ENCODE measurements at places on chromosomes 2 and 18.

GRCh38 chr2:237591141-237591881 is 777 bp upstream of the RAB17 start:
- peak; percentile 85 for DNase-seq

DNA sequence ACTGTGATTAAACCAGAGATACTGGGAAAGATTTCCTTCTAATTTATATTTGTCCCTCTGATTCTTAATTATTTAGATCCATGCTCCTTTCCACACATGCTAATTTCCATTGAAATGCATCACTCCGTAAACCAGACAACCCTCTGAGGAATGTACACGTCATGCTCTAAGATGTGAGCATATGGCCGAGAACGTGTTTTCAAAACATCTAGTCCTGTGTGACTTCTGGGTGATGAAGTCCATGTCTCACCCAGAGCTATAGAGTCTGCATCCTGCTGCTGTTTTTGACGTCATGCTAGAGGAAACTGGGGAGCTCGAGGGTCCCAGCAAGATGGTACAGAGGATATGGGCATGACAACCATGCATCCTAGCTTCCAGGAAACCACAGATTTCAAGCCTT is 53.6 kb downstream of the CAPN13 start:
- DNase-seq = no peak

DNA sequence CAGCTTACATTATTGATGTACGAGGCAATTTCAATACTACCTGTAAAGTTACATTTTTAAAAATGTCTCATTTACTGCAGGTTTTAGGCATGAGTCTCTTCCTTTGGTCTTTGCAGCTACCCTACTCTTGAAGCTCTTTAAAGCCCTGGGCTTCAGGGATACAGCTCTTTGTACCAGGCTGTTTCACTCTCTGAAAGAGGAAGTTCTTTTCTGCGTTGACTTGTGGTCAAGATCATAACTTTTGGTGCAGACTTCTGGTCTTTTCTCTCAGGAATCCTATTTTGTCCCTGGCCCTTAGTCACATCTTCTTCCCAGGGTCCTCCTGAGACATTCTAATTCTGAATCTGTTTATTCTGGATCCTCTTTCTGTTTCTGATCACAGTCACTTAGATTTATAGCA is 16.6 kb upstream of the HRH4 start:
- no peak for DNase-seq

- DNase-seq = no peak
These were observed 40.7 kb upstream of the EPHA4 start for GRCh38 chr2:221612800-221613199.

DNA sequence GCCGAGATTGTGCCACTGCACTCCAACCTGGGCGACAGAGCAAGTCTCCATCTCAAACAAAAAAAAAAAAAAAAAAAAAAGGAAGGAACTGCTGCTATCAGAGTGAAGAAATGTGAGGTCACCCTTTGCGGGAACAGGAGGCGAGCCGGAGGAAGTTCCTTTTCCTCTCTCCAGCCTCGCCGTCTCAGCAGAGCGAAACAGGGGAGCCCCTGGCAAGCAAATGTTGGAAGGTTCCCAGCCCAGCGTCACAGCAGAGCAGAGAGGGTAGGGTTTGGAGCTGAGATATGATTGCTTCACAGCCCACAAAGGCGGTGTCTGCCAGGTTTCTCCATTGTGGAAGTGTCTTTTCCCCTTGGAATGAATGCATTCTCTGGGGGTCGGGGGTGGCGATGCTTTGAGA is 28.5 kb downstream of the SLC20A1 start:
- DNase-seq = no peak

- no peak for DNase-seq
These were observed 450.4 kb upstream of the TCF4 start for GRCh38 chr18:56038171-56039030.
